Ovary (tissue), 10 donors: ENCODE measurements at places on chromosomes 16 and 17. TPM values are rescaled to one million over a fixed set of nuclear protein-coding genes. Genes with fewer than 3 reads are reported as not detected.

CMTR2 gene
- polyA plus RNA-seq, result 11.3 TPM

CIBAR2 gene
- 0.18 TPM for polyA plus RNA-seq

KRT39 gene
- not detected for polyA plus RNA-seq

PITPNM3 gene
- 10.3 TPM for polyA plus RNA-seq

FAHD1 gene
- 14.0 TPM for polyA plus RNA-seq

CDH1 gene
- 1.1 TPM for polyA plus RNA-seq

SLFN14 gene
- polyA plus RNA-seq, result not detected

ERCC4 gene
- polyA plus RNA-seq, result 2.8 TPM

SMIM36 gene
- not detected for polyA plus RNA-seq

MYH3 gene
- polyA plus RNA-seq, result 1.5 TPM

SPATA32 gene
- not detected for polyA plus RNA-seq

MYH2 gene
- not detected for polyA plus RNA-seq

MAP2K4 gene
- polyA plus RNA-seq, result 12.1 TPM

NLRC3 gene
- 0.77 TPM for polyA plus RNA-seq

HSD17B2 gene
- 0.20 TPM for polyA plus RNA-seq

JPH3 gene
- 0.22 TPM for polyA plus RNA-seq

CD68 gene
- polyA plus RNA-seq, result 22.2 TPM

CTF1 gene
- 7.9 TPM for polyA plus RNA-seq

CD300A gene
- polyA plus RNA-seq, result 4.8 TPM
